ENCODE measurements at places on chromosomes 7 and 10.
A peak's percentile ranks its signal among the peaks of the same experiment; 100 is the strongest.

DNA sequence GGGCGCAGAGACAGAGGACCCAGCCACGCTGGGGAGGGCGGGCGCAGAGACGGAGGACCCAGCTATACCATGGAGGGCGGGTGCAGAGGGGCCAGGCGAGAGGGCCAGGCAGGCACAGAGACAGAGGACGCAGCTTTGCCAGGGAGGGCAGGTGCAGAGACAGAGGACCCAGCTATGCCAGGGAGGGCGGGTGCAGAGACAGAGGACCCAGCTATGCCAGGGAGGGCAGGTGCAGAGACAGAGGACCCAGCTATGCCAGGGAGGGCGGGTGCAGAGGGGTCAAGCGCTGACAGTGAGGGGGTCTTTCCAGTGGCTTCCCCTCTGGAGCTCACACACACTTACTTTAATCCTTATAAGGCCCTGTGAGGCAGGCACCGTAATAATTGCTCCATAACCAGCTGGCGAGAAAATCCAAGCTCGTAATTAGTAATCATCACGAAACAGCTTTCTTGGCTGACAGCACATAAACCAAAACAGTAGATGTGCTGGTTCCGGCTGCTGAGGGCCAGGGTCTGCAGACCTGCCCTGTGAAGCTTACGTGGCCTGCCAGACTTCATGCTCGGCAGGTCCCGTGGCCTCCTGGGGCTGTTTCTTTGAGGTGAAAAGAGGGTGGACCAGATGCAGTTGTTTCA is 137.2 kb downstream of the VIPR2 start:
- DNase-seq: no peak

- DNase-seq: no peak
Observed at GRCh38 chr10:86952106-86952505, 5.3 kb downstream of the MMRN2 start.

GRCh38 chr7:138935465-138936011 is 45.7 kb downstream of the KIAA1549 start:
- peak; percentile 74 for DNase-seq

- peak; percentile 17 for DNase-seq
Observed at GRCh38 chr10:132363921-132364593, 32.1 kb downstream of the LRRC27 start.

DNA sequence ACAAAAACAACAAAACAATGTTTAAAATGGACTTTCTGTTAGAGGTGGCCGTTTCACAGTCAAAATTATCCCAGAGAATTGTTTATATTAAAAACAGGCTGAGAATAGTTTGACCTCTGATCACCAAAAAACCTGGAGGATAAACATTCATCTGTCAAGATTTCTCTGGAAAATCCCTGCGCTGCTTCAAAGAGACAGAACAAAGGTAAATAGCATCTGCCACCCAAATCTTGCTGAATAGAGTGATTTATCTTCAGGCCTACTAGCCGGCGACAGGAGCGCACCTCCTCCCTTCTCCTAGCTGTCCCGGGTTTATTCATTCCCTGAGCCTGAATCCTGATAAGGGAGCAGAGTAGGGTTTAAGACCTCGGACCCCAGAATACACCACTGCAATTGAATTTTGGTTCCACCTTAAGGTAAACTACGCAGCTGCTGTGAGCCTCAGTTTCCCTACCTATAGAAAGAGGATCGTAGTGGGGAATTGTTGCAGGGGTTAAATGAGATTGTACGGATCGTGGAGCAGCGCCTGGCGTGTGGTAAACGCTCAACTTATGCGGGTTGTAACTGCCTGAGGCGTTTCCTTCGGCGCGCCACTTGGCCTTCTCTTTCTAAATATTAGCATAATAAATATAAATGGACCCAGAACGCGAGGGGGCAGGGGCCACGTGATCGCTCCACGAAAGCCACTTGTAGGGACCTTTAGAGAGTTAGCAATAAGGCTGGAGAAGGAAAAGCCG is 498 bp upstream of the ST7 start:
- DNase-seq: peak; percentile 93

DNA sequence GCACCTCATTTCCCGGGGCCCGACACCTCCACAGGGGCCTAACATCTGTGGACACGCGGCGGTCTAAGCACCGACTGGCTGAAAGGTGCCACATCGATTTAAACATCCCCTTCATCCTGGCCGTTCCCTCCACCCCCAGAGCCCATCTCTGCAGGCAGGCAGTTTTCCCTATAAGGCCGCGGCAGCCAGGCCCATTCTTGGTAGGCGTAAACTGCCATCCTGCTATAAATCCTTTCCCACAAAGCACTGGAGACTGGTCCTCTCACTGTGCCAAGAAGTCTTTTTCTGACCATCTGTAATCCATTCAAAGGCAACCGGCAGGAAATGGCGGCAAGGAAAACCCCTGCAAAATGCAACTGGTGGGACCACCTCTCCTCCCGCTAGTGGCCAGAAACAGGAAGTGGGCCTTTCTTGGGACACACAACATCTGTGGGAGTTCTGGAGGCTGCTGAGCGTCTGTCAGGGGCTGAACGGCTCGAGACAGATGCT is 22.4 kb downstream of the ATXN7L1 start:
- no peak for DNase-seq

DNA sequence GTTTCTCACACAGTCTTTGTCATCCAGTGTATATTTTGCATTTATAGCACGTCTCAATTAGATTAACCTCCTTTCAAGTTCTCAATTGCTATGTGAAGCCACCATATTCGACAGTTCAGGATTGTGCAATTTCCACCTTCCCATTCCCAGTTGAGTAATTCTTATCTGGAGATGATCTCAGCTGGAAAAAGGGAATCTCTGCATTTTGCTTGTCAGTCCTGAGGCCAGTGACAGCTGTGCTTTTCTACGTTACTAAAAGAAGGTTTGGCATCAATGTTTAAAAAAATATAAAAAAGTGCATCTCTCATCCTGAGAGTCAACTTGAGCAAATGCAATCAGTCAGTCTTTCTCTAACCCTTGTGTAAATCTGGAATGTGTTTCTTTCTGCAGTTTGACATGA is 247.7 kb downstream of the PRKG1 start:
- no peak for DNase-seq

GRCh38 chr10:33791272-33791660 is 456.8 kb upstream of the NRP1 start:
- DNase-seq: no peak

DNA sequence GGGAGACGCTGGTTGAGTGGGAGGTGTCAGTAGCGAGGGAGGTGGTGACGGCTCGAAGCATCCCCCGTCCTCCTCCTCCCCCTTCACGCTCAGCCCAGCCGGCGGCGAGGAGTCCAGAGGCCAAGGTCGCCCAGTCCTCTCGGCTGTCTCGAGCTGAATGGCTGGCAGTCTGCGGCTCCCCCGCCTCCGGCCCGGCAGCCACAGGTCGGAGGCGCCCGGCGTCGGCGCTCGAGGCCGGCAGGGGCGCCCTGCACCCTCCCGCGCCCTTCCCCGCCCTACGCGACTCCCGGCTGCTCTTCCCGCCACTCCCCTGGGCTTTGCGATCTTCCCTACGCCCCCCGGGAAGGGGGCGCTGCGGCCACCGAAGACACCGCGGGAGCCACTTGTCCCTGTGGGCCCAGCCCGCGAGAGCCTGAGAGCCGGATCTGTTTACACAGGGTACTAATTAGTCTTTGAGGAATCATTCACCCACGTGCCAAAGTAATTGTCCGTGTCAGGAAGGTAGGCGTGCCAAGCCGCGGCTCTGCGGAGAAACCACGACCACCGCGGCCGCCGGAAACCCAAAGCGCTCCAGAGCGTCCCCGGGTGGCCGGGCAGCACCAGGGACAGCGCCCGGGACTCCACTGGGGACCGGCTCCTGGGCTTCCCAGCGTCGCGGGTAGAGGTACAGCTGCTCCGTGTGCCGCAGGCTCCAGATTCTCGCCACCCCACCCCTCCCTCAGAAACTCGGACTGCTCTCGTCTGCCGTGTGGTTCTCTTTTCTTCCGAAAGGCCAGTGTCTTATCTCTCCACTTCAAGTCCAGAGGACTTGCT is at the start of gene NXPH1:
TSS of gene NXPH1 (plus strand) at position 133 of the 813 bp plus-strand sequence.
- DNase-seq: peak; percentile 88

DNA sequence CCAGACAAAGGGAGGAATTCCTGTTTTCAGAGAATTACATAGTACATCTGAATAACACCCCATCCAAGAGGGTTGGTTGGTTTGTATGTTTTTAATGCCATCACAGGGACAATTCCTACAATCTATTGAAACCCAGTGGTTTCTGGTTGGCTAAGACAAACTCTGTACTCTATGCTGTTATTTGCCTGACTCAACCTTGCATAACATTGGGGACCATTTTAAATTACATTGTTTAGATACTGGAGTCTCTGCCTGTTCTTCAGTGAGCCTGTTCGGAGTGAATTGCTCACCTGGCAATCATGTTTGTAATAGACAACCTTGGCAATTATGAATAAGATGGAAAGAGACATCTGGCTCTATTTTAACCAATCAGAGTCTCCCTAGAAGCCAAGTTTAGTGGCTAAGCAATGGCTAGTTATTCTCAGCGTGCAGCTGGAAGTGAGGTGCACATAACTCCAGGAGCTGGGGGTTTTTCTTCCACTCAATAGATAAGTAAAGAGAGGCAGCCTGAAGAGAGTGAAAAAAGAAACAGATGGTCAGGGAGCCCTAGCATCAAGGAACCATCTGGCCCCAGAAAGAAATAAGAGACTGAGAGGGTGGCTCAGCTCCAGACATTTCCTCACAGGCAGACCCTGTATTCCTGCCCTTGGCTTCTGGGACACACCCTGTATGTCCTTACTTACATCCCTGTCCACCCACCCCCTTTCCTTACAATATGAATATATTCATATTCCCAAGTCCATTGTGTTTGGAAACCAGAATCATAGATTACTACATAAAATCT is 21.2 kb upstream of the SLC35G1 start:
- DNase-seq: no peak

DNA sequence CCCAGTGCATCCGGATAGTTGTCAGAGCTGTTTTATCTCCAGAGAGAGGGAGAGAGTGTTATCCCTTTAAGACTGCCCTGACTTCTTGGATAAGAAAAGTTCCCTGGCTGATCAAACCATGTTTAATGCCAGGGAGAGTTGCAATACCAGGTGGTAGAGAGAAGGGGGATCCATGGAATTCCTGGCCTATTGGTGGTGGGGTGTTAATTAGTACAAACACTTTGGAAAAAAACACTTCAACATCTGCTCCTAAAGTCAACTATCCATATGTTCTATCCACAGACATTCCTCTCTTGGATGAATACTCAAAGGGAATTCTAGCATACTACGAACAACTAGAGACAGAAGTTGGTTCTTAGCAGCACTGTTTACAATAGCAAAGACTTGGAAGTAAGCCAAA is 307.2 kb downstream of the TCERG1L start:
- DNase-seq: no peak

GRCh38 chr7:159114981-159115380 is 29.7 kb downstream of the VIPR2 start:
- DNase-seq: no peak

DNA sequence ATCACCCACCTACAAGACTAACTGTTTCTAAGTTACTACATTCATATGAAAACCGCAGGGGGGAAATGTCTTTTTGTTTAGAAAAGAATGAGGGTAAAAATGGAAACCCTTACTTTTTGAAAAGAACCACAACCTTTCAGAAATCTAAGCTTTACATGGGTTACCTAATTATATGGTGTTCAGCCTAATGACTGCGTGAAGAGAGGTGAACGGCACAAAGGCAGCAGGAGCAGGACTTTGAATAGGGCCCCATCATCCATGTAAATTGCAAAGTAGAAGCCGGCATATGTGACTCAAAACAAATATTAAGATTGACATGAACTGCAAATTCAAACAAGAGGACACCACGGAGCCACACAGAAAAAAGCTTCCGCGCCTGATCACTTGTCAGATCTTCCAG is 25.1 kb downstream of the NEBL start:
- peak; percentile 82 for DNase-seq

DNA sequence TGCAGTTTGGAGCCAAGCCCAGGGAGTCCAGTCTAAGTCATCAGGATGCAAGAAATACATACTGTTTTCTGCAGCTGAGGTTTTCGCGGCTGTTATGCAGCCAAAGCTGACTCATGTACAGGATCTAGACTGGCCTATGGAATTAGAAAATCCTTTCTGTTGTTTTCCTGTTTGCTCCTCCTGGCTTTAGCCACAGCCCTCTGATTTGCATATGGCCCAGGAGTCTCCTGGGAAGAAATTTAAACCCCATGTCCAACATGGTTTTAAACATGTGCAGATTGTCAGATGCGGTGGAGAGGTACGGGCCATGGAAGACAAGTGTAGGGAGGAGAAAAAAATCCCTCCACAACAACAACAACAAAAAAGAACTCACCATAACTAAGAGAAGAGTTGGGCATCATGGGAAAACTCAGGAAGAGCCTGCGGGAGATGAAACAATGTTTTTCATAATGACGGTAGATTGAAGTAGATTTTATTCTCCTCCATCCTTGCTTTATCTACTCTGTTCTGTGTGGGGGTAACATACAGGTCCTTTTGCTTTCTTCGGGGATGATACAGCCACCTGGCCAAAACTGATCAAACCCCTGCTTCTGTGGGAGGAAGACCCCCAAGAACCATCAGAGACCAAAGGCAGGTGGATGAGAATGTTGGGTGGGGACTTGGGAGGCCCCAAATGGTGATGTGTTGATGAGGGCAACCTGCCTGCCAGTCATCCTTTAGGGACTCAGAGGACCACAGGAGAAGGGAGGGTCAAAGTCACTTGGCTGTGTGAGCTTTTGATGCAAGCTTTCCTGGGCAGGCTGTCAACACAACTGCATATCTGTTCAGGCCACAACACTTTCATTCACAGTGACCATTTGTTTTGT is 29.8 kb upstream of the GNA12 start:
- DNase-seq: peak; percentile 54
